ENCODE measurements at places on chromosomes 13 and 19.

DNA sequence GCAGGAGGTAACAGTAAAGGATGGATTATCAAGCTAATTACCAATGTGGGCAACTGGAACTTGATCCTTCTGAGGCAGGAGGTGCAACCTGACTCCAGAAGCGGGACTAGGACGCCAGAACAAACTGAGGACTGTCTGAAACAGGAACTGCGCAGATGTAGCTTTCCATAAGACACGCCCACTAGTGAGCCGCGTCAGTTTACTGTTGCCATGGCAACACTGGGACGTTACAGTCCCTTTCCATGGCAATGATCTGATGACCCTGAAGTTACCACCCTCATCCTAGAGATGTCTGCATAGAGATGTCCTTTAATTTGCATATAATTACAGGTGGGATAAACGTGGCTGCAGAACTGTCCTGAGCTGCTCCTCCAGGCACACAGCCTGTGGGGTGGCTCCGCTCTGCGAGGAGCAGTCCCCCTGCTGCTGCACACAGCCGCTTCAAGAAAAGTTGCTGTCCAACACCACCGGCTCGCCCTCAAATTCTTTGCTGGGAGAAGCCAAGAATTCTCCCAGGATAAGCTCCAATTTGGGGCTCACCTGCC, 816.6 kb downstream of the UQCRFS1 start:
- DNase-seq, result no peak

DNA sequence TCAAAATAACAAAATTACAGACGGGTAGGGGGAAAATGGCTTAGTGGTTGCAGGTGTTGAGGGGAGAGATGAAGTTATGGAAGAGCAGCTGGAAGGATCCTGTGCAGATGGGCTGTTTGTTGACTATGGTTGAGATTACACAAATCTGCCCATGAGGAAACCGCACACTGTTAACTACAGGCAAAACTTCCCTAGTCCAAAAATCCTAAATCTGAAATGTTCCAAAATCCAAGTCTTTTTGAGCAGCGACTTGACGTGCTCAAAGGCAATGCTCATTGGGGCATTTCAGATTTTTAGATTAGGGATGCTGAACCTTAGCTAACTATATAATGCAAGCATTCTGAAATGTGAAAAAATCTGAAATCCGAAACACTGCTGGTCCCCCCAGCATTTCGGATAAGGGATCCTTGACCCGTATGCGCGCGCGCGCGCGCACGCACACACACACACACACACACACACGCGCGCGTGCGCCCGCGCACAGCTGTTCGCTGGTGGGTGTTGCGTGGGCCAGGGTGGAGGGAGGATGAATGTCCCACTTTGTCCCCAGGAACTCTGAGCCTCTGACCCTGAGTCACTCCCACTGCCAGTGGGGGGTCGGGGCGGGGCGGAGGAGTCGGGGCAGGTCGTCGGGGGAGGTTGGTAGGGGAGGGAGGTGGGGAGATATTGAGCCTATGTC, 6.8 kb downstream of the F2RL3 start:
- no peak for DNase-seq

- no peak for DNase-seq
These were observed 792.6 kb upstream of the ATXN8OS start for GRCh38 chr13:69315039-69315438.

GRCh38 chr13:53068585-53069520, 40.2 kb downstream of the OLFM4 start:
- DNase-seq, result no peak

- DNase-seq, result no peak
These were observed 204.8 kb downstream of the MYO16 start for GRCh38 chr13:108834193-108834592.

GRCh38 chr13:44854313-44855060, 134.8 kb downstream of the NUFIP1 start:
- DNase-seq, result no peak

DNA sequence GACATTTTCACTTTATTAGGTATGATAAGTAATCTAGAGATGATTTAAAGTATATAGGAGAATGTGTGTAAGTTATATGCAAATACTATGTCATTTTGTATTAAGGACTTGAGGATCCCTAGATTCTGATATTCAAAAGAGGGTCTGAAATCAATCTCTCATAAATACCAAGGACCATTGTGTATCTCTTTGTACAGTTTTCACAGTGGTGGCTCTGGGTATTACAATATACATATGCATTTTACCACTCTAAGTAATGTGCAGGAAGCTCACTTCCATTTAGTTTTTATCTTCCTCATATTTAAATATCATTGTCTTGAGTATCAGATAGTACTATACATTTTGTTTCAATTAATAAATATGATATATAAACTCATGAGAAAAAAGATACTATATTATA, 862.6 kb upstream of the PCDH20 start:
- no peak for DNase-seq

DNA sequence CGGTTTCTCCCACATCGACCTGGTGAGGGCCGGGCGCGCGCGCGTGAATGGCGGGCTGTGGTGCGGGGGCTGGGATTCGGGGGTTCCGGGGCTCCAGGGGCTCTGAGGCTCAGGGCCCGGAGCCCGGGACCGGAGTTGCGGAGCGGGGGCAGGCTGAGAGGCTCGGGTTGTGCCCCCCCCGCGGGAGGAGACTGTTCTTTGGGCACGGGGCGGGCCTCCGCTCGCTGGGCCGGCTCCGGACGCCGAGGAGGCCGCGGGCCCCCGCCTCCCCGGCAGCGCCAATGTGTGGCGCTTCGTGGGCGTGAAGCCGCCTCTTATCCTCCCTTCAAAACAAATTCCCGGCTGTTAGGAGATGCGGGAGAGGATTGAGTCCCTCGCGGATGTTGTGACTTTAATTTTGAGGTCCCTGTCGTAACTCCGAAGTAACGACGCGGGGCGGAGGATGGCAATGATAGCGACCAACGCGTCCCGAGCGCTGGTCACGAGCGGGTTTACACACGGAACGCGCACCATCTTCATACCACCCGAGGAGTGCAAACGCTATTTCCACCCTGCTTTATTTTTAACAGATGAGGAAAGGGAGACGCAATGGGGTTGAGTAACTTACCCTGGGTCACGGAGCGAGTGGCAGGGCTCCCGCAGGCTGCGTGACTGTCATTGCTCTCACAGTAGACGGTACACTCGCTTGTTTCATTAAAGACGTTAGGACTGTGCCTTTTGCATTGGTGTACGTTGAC, 536 bp downstream of the UBA2 start:
- peak; percentile 39 for DNase-seq

Data from activated T-cell treated with anti-CD3 and anti-CD28 coated beads for 48 hours (primary cell).